ENCODE measurements at places on chromosomes 12 and 14.

GRCh38 chr12:119102274-119102673, 76.5 kb upstream of the HSPB8 start:
- DNase-seq: no peak

DNA sequence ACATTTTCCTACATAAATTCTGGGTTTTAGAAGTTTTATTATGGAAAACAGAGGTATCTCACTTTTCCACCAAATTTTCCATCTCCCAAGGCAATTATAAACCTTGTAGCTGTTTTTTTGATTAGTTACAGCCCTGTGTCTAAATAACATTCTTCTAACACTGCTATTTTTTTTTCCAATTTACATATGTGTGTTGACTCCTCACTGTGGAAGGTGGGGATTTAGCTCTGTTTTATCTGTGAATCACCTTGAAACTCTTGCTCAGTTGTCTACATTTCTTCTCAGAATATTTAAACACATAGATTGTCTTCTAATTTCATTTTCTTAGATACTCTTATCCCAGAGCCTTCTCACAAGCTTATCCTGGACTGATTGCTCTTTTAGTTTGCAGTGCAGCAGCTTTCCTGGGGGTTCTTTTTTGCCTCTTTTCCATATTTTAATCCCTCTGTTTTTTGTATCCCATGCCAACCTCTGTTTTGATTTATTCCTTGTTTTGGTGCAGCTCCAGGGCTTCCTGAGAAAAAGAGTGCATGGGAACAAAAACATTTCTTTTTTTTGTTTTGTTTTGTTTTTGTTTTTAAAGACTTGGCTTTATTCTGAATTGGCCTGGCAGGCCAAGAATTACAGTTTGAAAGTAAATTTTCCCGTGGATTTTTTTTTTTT, 36.7 kb downstream of the TBC1D15 start:
- no peak for DNase-seq

DNA sequence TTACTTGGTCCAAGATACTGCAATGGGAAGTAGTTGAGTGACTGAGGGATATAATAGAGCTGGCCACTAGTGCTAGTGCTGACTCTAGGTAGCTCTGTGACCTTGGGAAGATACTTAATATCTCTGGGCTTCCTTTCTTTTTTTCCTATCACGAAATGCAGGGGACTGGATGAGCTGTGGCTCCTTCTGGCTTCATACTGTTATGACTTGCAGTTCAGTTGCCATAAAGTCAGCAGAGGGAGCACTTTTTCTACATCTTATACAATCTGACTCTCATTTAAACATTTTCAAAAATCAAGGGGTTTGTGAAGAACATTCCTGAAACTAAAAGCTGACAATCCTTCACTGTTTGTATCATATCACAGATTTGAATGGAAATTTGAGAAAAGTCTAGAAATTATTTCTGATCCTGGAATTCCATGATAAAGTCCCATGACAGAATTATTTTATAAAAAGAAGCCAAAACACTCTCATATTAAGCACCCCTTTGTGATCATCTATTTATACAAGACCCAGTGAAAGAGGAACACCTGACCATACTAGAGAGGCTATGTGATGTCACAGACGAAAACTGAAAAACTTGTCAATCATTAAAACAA, 5.3 kb downstream of the BHLHE41 start:
- peak; percentile 19 for DNase-seq

- no peak for DNase-seq
Measured at GRCh38 chr14:77040741-77041653, 12.5 kb upstream of the IRF2BPL start.

DNA sequence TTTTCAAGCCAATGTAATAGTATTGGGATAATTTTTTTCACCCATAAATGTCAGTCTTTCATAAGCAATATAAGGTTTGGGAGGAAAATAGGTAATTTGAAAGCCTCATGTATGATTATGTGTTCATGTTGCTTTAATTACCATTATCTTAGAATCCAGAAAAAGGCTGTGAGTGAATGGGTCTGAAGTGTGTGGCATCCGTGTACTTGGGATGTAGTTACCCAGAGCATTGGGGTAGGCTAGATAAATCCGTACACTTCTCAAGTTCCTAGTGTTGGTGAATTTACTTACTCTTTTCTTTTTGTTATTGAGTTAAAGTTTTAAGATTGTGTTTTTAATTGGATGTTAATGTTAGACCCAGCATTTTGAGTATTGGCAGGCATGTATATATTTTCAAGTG, 104.4 kb downstream of the FGD4 start:
- no peak for DNase-seq

DNA sequence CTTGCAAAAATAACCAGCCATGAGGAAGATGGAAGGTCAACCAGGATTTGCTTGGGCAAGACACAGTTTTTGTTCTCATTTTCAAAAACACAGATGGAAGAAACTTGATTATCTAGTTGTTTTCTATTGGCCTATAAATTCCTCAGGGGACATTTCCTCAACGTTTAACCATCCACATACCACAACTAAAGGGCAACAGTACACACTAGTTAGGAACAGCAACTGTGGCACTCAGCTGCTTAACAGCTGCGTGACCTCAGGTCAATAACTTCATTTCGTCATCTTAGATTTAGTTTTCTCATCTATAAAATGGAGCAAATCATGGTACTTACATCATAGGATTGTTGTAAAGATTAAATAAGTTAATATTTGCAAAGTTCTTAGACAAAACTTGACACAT, 18.7 kb downstream of the SSTR1 start:
- no peak for DNase-seq

DNA sequence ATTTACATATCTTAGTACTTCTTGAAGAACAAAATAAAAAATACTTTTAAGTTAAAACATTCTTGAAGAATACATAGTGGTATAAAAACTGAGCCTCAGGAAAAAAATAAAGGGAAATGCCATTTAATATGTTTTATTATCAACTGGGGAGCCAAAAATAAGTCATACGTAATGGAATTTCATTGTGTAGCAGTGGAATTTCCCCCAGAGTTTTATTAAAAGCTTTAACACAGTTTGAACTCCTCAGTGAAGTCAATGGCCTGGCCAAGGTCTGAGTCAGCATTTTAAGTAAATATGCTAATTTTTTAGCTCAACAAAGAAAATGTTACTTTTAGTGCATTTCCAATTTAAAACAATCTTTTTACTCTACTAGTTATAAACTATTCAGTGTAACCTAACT, 350.1 kb upstream of the ATP2B1 start:
- no peak for DNase-seq

GRCh38 chr14:101118746-101119591, 215.4 kb upstream of the RTL1 start:
- no peak for DNase-seq

DNA sequence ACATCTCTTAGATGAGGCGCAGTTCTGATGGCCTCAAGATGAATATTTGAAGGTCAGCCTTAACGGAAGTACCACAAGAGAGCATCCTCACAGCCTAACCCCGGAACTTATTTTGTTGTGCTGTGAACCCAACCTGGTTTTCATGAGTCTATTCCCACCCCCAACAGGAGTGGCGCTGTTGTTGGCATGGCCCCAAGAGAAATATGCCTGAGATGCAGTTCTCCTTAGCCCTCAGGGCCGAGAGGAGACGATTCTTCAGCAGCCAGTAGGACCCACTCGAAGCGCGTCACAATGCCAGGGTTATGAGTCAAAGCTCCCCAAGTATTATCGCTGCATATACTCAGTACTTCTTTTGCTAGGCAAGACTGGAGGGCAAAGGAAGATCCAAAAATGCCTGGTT, 24.5 kb upstream of the BCL11B start:
- no peak for DNase-seq

- no peak for DNase-seq
Measured at GRCh38 chr12:131454418-131455217, 256.3 kb upstream of the SFSWAP start.

- no peak for DNase-seq
Measured at GRCh38 chr12:13436182-13436581, 239.7 kb downstream of the EMP1 start.

DNA sequence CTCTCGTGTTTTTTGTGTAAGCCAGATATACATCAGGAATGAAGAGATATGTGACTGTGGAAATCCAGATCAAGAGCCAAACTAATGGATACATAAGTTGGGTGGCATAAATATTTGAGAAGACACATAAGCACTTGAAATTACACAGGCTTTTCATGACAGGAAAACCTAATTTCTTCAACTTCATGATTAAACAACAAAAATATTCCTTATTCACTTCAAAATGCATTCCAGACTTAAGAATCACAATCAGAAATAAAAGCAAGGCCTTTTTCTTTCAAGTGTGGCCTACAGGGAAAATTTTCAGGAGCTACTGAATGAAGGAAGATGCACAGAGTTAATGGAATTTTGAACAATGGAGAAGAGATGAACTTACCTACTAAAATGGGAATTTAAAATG, 515.6 kb downstream of the FOXG1 start:
- no peak for DNase-seq

- no peak for DNase-seq
Measured at GRCh38 chr12:120887253-120888043, 16.7 kb downstream of the SPPL3 start.

DNA sequence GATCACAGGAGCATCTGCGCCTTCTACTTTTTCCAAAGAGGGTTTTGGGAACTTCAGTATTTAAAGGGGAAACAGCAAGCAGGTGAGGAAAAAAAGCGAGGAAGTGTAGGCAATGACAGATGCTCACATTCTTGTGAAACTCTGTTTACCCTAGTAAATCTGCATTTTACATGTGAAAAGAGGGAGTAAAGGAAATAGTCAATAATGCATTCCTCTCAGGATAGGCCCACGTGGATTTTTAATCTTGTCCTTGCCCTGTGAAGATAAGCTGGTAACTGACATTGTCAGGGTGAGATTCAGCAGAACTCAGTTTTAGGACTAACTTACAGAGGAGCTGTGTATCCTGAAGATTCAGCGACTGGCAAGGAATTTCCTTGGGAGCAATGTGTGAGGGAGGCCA, 1119.2 kb upstream of the TMEM132C start:
- no peak for DNase-seq

DNA sequence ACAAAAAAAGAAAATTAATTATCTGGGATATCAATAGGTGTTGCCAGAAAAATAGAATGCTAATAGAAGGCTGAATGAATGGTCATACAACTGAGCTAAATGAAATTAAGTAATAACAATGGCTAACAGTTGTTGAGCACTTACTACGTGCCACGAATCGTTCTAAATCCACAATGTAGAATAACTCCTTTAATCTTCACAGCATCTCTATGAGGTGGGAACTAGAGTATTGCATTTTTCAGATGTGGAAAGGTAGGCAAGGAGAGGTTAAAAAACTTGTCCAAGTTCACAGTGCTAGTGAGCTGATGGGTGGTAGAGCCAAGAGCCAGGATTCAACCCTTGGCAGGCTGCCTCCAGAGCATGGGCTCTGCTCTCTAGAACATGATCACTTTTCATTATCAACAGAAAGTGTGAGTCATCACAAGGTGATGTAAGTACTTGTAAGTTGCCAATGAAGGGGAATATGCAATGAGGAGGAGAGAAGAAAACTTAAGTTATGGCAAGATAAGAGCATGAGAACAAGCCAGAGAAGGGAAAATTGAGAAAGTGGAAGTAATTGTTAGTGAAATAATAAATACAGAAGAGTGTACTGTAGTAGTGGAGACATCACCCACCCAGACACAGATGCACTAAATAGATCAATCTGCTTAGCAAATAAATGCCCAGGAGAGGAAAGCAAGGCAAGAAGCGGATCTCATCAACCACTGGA, 122.1 kb downstream of the PRKD1 start:
- no peak for DNase-seq

DNA sequence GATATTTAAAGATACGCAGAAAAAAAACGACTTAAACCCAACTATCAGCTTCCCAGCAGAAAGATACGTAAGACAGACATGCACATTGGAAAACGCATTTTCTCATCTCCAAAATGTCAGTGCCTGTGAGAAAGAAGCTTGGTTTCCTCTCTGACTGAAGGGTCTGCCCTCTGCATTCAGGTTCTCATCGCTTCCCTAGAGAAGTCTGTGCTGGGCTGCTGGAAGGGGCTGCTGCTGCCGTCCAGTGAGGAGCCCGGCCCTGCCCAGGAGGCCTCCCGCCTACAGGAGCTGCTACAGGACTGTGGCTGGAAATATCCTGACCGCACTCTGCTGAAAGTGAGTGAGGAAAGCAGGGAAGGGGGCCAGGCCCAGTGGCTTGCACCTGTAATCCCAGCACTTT, 4.7 kb upstream of the PFDN5 start:
- DNase-seq: no peak

GRCh38 chr14:102088012-102088792, 1.4 kb upstream of the HSP90AA1 start:
- DNase-seq: no peak

DNA sequence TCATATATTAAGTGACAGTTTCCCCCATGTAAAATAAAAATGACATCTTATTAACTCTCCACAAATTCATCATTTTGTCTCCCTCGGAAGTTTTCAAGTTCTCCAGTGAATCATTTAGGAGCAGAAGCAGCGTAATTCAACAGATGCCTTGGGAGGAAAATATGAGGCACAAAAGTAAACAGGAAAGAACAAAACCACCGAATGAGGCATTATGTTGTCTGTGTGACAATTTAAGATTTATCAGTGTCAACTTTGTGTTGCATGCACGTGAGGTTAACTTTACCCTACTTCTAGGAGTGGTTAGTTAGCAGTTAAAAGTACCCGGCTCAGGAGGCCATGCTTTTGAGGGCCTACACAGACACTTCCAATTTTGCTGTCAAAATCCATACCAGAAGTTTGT, 258.6 kb downstream of the IPO8 start:
- DNase-seq: no peak

DNA sequence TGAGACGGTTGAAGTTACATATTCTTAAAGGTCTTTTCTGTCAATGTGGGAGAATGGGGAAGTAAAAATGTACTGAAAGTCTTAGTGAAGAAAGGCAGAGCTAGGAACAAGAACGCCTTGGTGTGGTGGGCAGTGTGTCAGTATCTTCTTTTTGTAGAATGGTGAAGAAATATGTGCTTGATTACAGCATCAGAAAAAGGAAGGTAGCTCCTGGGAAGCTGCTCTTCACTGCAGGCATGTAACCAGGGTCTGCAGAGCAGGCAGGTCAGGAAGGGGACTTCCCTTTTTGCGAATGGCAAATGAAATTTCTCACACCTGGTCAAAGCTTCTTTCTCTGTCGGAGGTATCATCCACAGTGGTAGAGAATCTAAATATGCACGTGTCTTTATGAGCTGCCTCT, 226.2 kb downstream of the ADAMTS20 start:
- no peak for DNase-seq

Data from anterior cingulate cortex (tissue), 58 donors.